GF-D8 (cell line): ENCODE measurements at places on chromosomes 5 and 9.

DNA sequence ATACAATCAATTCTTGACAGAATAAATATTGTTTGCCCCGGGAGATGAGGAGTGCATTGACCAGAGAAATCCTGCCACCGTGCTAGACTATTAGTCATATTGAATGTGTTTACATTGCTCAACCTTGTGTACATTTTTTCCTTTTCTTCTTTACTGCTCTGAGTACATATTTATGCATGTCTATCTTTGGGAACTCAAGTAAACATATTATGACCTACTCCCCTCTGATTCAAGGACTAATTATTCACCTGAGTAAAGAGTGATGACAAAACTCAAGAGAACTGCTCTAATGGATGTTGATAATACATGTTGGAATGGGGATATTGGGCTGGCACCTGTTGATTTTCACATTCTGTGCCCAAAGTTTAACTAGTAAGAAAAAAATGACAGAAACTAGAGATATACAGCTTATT, 3.9 kb upstream of the SPINK1 start:
- no peak for DNase-seq

GRCh38 chr9:113995401-113995800, 82.7 kb downstream of the AMBP start:
- no peak for DNase-seq

DNA sequence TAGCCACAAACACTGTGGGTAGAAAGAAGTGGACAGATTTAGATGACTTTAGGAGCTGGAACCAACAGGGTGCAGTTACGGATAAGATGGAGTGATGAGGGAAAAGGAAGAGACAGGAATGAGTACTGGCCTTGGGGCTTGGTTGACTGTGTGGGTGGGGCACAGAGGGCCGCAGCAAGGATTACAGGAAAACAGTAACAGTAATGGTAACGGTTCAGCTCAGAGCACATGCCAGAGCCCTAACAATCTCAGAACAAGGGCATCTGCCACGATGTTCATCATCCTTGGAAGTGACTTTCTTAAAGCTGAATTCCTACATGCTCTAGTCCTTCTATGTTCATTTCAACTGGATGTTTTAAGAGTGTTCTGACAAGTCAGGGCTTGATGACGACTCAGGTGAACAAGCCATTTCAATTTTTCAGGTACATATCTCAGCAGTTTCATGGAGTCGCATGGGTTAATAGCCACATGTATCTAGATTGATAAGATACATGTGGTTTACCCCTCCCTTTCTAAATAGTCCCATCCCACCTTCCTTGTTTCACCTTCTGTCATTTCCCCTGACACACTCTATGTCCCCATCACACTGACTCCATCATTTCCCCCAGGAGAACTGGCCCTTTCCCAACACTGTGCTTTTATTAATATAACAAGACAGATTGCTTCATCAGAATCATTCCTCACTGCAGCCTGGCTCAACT, 65.0 kb downstream of the CEMIP2 start:
- no peak for DNase-seq

- DNase-seq: no peak
These were observed 53.8 kb upstream of the SNCAIP start for GRCh38 chr5:122258241-122258640.

- DNase-seq: no peak
These were observed 1.8 kb upstream of the LNPEP start for GRCh38 chr5:96933764-96934707.
